Hematopoietic multipotent progenitor cell treated with erythropoietin and hydrocortisone succinate and interleukin-3 and kit ligand, for 4 days (in vitro differentiated cells): ENCODE measurements at places on chromosomes 13 and 19.

- no peak for DNase-seq
Observed at GRCh38 chr13:77535448-77535847, at the start of gene SCEL. Gene SCEL, plus strand, starts transcription at chr13:77535706. Its CDS starts 20,170 bp downstream, at chr13:77555876.

GRCh38 chr19:37074819-37075362 is 3.3 kb upstream of the ZNF420 start:
- DNase-seq, result no peak

DNA sequence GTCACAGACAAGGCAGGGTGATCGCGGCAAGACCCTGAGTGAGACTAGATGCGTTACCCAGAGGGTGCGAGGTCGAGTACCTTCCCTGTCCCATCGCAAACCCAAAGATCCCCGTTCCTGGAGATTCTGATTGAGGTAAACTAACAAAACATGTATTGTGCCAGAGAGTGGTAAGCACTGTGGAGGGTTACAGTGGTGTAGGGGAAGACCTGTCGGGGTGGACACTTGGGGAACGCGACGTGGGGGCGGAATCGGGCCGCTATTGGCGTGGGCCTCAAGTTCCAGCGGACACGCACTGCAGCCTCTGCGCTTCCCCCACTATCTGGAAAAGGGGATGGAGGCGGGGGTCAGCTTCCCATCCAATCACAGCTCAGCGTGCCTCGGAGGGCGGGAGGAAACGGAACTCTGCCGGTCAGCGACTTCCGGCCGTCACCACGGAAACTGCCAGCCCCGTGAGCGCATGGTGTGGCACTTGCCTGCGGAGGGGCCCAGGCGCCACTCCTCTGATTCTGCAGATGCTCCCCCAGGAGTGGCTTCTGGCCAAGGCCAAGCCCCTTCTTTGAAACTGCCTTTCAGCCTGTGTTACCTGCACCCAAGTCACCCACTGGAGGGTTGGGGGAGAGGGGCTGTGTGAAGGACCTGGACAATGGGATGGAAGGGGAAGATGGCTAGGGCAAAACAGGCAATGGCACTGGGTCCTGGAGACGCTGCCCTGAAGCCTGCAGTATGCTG is 1.0 kb upstream of the UBE2M start:
- peak; percentile 97 for DNase-seq

- DNase-seq, result no peak
Observed at GRCh38 chr13:20140487-20140886, 20.4 kb downstream of the GJA3 start.

GRCh38 chr13:107678075-107678689 is 537.2 kb downstream of the LIG4 start:
- no peak for DNase-seq

DNA sequence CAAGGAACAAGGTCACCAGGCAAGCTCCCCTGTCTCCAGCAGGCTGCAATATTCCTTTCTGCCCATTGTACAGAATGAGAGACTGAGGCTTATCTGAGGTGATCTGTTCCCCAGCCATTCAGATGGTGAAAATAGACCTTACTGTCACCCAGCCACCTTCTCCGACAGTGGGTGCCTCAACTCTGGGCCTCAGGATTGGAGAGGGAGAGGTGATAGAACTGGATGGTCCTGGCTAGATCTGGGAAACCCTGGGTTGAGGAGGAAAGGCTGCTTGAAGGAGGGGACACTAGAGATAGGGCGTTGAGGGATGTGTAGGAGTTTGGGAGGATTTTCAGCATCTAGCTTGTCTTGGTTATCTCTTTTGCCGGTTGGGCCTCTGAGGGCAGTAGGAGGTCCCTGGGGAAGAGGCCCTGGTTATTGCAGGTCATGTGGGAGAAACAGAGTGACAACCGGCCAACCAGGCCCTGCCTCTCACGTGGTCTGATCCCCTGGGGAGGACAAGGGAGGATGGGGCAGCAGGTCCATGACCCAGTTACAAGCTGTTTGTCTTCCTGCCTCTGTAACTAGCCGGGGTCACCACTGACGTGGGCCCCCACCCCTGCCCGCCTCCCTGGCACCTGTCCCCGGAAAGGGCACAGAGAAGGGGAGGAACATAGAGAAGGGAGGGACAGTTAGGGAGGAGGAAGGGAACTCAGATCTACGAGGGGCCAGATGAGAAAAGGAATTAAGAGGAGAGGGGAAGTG is 8.2 kb downstream of the NFIC start:
- DNase-seq, result no peak

DNA sequence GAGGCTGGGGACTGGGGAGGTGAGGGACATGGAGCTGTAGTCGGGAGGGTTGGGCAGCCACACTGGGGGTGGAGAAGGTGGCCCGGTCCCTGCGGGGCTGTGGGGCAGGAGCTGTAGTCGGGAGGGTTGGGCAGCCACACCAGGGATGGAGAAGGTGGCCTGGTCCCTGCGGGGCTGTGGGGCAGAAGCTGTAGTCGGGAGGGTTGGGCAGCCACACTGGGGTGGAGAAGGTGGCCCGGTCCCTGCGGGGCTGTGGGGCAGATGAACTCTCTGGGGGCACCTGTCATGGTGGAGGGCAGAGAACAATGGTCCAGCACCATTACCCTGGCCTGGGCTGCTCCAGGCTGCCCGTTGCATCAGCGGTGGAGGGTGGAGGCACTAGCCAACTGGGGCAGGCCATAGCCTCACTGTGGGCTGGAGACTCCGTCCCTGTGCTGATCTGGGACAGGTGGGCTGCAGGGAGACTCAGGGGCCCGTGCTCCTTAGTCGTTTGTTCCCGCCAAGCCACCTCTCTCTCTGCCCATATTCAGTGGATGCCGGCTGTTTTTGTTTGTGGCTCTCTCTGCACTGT is 51.4 kb downstream of the ATP11A start:
- no peak for DNase-seq

GRCh38 chr19:18262144-18262543 is 12.1 kb downstream of the IQCN start:
- DNase-seq, result no peak

GRCh38 chr13:34822650-34823049 is 119.4 kb upstream of the NBEA start:
- no peak for DNase-seq

DNA sequence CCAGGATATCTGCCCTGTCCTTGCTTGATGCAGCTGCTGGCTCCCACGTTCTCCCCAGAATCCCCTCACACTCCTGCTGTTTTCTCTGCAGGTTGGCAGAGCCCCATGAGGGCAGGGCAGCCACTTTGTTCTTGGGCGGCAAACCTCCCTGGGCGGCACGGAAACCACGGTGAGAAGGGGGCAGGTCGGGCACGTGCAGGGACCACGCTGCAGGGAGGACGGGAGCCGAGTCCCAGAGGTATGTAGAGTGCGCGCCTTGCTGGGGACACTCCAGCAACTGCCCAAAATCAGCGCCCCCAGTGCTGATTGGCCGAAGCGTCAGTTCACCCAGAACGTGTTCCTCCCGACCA is 30.3 kb upstream of the MIER2 start:
- DNase-seq, result no peak

GRCh38 chr13:112603641-112604225 is 15.8 kb upstream of the TUBGCP3 start:
- no peak for DNase-seq
